C1 segment of cervical spinal cord (tissue), 14 donors: ENCODE measurements at places on chromosomes 16 and 17.

- DNase-seq = no peak
Measured at GRCh38 chr17:7745748-7746470, 28.4 kb downstream of the DNAH2 start.

- no peak for DNase-seq
Measured at GRCh38 chr17:53924530-53925455, 102.1 kb downstream of the KIF2B start.

GRCh38 chr17:38428643-38429371 lies 543 bp downstream of the ARHGAP23 start:
- peak; percentile 90 for DNase-seq

DNA sequence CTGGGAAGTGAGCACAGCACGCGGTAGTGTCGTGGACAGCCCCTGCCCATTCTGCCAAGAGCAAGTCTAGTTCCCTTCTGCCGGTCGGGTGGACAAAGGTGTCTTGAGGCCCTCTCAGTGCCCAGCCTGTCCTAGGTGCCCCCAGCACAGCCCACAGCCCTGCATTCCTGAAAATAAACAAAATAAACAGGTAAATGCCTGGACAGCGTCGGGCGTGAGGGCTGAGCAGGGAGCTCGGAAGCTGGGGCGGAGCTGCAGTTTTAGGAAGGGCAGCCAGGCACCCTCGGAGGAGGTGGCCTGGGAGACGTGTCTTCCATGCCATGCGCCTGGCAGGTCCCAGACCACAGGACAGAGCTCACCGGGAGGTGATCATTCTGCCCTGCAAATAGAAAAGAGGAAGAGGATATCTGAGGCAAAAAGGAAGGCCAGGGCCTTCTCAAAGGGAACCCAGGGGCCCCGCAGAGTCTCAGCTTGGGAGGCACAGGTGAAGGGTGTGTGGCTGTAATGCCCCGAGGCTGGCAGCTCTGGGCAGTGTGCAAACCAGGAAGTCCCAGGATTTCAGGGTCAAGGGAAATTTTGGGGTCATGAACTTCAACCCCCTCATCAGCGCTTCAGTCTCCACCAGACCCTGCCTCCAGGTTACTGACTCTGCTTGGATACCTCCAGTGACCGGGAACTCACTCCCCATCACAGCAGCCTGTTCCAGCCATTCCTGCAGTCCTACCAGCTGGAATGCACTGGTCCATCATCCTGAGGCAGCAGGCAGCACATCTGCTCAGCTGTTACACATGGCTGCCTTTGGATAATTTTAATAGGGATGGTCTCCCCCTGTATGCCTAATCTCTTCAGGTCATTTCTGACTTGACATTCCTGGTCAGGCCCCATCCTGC lies 1.7 kb downstream of the ZNF469 start:
- DNase-seq = no peak

DNA sequence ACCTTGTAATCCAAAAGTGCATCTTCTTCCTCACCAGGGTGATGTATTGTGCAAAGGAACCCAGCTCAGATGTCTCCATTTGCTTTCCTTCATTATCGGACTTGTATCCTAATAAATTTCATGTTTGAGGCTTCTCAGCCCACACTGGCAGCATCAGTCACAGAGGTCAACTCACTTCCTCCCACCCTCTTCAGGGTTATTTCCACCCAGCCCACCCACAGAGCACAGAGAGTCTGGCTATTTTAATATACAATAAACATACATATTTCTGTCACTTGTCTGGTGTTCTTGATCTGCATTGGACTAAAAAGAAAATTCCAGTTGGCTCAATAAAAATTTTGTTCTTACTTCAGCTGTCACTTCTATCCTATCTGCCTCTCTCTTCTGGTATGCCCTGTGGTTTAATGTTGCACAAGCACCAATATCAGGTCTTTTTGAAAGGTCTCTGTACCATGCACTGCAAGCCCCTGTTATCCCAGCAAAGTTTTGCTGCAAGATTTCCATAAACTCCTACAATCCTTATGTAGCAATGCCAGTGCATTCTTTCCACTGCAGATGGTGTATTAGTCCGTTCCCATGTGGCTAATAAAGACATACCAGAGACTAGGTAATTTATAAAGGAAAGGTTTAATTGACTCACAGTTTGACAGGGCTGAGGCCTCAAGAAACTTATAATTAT lies 201.8 kb downstream of the CDH11 start:
- no peak for DNase-seq

GRCh38 chr16:2689968-2690801 lies 7.9 kb downstream of the KCTD5 start:
- no peak for DNase-seq

- DNase-seq = no peak
Measured at GRCh38 chr17:43874293-43874692, 27.3 kb downstream of the CD300LG start.

DNA sequence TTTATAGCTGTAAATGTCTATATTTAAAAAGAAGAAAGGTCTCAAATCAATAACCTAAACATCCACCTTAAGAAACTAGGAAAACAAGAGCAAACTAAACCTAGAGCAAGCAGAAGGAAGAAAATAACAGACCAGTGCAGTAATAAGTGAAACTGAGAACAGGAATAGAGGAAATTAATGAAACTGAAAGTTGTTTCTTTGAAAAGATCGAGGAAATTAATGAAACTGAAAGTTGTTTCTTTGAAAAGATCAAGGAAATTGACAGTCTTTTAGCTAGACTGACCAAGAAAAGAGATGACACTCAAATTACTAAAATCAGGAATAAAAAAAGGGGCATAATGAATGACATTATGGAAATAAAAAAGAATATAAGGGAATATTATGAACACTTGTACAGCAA lies 46.4 kb downstream of the SLFN5 start:
- DNase-seq = no peak
